ELR (cell line): ENCODE measurements at places on chromosomes 11 and 22.
A peak's percentile ranks its signal among the peaks of the same experiment; 100 is the strongest.

GRCh38 chr11:88354912-88355311 lies 17.4 kb upstream of the CTSC start:
- no peak for DNase-seq

- DNase-seq, result no peak
Observed at GRCh38 chr11:71101046-71101445, 151.3 kb downstream of the SHANK2 start.

DNA sequence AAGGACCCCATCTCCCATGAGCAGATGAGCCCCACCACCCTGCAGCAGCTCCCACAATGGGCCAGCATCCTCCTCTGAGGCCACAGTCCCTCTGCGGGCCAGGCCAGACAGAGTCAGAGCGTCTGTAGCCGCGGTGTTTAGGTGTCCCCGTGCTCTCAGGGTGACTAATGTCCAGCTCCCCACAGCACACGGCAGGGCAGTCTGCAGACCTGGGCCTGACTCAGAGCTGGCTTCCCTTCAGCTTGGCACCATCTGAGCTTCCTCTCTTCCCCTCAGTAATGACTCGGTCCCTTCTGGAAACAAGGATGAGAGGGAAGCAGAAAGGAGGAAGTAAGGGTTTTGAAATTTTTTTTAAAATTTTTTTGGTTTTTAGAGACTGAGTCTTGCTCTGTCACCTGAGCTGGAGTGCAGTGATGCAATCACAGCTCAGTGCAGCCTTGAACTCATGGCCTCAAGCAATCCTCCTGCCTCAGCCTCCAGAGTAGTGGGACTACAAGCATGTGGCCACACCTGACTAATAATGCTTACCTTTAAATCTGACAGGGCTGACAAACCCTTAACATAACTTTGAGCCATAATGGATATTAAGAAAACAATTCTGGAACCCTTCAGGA lies 28.5 kb downstream of the LRRC74B start:
- peak; percentile 95 for DNase-seq

- peak; percentile 54 for DNase-seq
Observed at GRCh38 chr22:17087498-17088131, 2.8 kb downstream of the IL17RA start.

DNA sequence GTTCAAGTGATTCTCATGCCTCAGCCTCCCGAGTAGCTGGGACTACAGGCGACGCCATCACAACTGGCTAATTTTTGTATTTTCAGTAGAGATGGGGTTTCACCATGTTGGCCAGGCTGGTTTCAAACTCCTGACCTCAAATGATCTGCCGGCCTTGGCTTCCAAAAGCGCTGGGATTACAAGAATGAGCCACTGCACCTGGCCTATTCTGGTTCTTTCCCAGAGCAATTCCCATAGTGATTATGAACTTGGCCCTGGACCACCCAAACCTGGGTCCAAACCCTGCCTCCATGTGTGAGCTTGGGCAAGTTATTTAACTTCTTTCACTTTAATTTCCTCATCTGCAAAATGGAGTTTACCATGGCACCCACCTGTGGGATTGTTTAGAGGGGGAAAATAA lies 61.5 kb upstream of the HEPHL1 start:
- no peak for DNase-seq

DNA sequence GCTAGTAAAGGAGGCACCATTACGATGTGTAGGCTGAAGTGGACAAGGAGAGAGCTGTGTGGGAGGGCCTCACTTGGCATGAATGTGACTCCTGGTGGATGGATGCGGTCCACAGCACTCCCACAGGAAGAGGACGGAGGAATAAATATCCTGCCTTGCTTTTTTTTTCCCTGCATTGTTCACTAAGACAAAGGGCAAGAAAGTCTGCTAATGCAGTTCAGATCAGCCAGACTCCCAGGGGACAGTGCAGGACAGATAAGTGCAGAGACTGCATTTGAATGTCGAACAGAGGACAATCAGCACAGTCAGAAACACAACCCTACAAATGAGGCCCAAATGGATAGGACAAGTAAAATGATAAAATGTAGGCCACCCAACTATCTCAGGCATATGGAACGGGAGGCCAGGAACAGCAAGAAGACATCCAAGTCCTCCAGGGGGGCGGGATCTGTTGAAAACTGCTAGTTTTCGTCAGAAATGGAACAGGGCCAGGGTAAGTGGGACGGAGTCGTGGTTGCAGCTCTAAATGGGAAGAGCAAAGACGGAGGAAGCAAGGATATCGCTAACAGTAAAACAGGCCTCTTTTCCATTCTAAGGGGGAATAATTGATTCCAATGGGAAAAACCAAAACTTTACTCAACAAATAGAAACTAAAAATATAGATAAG lies 25.2 kb upstream of the OR8B8 start:
- no peak for DNase-seq

DNA sequence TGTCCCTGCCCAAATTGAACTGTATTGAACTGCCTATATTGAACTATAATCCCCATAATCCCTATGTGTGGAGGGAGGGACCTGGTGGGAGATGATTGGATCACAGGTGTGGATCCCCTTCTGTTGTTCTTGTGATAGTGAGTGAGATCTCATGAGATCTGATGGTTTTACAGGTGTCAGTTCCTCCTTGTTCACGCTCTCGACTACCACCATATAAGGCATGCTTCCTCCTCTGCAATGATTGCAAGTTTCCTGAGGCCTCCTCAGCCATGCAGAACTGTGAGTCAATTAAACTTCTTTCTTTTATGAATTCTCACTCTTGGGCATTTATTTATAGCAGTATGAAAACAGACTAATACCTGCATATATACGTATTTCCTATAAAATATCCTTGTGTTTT lies 206.5 kb upstream of the PDGFD start:
- no peak for DNase-seq

GRCh38 chr11:5297721-5298323 lies 3.9 kb downstream of the OR51B4 start:
- no peak for DNase-seq

- no peak for DNase-seq
Observed at GRCh38 chr22:46135611-46136485, 14.5 kb upstream of the PPARA start.

DNA sequence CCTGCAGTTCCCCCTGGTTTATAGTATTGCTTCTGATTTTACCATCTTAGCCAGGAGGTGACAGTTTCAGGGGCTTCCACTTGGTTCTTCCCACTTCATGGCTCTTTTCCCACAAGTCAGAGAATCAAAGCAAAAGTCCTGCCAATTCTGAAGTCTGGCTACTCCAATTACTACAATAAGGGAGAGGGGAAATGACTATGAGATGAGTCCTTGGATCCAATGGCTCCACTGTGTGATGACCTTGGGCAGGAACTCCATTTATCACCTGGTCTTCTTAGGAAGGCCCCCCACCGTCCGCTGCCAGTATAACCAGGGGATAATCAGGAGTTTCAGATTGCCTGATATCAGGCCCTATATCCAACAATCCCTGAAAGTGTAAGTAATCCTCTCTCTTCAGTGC lies 31.6 kb upstream of the CCND1 start:
- peak; percentile 45 for DNase-seq

DNA sequence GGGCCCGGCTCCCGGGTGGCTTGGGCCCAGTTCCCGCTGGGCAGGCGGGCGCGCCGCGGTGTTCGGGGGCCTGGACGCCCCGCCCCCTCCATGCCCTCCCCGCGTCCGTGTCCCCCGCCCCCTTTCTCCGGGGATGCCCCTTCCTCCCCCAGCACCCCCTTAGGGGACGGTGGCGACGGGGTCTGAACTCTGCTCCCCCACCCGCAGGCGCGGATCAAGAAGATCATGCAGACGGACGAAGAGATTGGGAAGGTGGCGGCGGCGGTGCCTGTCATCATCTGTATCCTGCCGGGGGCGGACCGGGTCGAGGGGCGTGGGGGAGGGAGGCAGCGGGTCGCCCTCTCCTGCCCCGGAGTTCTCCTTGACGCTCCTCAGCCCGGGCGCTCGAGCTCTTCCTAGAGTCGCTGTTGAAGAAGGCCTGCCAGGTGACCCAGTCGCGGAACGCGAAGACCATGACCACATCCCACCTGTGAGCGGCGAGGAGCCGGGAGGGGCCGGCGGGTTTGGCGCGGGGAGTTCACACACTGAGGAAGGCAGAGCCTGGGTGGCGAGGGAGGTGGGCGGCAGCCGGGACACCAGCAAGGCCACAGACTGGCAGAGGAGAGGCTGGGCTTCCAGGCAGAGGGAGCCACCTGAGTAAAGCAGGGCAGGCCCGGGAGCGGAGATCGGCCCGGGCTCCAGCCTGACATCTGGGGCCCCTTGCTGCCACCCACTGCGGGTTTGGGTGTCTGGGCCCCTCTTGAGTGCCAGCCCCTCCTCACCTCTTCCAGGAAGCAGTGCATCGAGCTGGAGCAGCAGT lies 546 bp downstream of the DRAP1 start:
- DNase-seq, result peak; percentile 58

DNA sequence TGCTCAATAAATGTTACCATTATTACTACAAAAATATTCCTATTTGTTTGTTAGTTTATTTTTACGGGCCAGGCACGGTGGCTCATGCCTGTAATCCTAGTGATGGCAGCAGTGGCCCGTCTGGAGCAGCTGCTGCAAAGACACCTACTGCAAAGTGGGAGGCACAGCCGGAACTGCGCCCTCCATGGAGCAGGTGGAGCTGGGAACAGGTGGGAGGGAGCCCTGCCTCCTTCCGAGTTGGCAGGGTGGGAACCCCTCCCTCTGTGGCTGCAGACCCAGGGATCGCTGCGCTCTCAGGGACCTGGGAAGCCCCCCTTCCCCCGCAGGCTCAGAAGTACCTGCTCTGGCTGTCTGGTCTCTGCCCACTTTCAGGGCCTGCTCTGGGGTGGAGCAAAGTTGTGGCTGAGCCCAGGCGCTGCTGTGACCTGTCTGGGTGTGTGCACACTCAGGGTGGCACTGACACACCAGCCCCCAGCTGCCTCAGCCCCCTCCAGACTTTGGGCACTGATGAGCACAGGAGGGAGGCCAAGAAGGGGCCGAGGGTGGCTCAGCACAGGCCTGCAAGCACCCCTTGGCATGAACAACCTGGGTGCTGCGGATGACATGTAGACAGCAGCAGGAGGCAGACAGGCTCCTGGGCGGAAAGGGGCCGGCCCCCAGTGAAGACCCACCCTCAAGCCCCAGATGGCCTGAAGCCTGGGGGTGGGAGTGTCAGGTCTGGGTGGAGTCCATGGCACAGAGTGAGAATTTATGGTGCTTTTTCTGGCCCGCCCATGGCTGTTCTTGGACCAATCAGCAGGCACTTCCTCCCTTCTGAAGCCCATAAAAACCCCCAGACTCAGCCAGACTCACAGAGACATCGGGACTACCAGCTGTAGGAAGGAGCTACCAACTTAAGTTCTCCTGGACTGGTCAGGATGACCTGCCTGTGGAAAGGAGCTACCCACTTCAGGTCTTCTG lies 103.7 kb upstream of the CLMP start:
- no peak for DNase-seq

DNA sequence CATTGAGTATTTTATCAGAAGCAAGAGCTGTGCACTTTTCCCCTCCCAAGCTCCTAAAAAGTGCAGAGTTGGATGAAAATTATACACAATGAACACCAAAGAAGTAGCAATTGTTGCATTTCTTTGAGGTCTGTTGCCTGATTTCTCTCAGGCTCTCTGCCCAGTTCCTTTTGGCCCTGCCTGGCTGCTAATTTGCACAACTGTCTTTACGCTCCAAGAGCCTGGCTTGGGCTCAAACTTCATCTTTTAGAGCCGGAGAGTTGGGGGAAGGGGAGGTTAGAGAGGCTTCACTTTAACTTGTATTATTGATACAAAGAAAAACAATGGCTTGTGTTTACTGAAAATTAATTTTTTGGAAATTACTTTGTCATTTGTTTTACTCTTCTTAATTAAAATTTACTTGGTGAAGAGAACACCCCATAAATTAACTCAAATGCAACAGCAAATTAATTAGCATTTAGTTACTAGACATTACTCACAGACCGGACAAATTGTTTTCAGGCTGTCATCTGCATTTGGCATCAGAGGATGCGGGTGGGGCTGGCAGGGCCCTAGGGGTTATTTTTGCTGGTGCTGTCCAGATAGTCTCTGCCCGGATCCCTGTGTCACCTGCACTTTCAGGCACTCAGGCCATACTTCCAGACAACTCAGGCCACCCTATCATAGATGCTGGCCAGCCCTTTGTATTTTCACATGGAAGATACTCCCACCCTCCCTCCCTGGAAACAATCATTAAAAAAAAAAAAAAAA lies 407.3 kb downstream of the NXPE2 start:
- DNase-seq, result no peak

DNA sequence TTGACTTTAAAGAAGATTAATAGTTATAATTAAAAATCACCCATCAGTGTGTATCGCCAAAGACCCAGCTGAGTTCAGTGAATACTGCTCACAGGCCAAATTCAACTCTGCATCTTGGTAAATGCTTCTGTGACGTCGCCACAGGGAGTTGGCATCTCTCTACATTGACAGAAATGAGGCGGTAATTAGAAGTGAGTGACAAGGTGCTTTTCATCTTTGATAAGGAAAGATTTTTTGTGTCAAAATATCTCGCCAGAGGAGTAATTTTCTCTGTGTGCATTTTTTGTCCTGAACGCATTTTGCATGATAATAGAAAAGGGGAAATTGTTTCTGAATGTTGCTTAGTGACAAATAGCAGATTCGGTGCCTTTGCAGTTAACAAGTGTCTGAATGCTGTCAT lies 345.8 kb downstream of the CNTN5 start:
- no peak for DNase-seq

- DNase-seq, result no peak
Observed at GRCh38 chr11:44868021-44868420, 82.7 kb downstream of the TP53I11 start.

GRCh38 chr11:113796663-113797259 lies 17.2 kb downstream of the CLDN25 start:
- DNase-seq, result peak; percentile 66

DNA sequence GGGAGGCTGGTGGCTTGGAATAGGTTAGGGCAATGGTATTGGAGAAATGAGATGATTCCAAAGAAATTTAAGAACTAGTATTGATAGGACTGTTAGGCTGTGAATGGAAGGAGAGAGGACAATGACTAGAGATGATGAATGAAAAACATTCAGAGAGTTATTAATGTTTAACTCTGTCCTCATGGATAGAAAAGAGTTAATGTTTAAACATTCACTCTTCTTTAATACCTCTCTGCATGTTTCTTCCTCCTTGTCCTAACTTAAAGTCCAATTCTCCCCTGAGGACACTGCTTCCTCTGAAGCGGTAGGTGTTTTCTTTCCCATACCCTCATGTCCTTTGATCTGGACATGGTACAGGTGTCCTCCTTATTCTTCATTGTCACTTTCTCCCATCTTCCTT lies 13.4 kb downstream of the CHEK1 start:
- no peak for DNase-seq

DNA sequence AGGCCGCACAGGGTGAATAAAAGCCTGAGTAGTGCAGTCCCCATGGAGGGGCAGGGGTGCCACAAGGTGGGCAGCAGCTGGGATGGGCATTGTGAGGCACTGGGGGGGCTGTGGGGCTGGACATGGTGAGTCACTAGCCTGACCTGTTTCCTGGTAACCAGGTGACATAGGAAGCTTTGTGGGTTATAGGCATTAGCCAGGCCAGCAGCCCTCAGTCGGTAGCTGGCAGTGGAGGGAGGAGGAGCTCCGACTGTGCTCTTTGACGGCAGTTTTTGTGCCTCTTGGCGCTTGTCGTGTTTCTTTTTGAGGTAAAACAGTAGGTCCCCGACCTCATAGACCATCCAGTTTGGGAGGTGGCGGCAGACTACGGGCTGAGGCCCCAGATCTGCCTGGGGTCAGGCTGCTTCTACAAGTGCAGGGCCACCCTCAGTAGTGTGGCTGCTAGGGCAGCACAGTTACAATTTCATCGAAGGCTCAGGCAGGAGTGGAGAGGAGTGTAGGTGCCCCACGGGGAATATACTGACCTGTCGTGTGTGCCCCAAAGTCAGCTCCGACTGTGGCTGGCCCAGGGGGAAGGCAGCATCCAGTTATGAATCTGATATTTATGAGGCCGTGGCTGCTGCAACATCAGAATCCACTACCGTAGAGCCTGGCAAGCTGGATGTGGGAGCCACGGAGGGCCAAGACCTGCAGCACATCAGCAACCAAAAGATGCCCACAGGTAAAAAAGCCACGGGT lies 107.7 kb downstream of the CRYBB2 start:
- DNase-seq, result no peak
